ENCODE measurements at places on chromosomes 3 and 15. TPM values are rescaled to one million over a fixed set of nuclear protein-coding genes. Genes with fewer than 3 reads are reported as not detected.
A peak's percentile ranks its signal among the peaks of the same experiment; 100 is the strongest.

DNA sequence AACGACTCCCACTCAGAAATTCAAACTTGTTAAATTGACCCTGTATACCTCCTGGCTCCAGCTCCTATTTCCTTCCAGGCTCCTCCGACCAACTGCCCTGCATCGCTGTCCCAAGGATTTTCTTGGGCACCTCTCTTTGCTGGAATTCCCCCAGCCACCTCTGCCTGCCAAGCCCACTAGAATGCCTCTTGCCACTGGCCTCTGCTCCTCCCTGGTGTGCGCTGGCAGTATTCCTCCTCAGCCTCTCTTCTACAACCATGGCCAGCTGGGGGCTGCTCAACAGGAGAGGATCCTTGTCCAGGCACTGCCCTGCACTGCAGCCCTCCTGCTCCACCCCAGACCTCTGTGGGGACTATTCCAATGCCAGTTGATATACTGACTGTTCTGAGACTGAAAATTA lies 7.4 kb downstream of the WNT7A start:
- no peak for DNase-seq

DNA sequence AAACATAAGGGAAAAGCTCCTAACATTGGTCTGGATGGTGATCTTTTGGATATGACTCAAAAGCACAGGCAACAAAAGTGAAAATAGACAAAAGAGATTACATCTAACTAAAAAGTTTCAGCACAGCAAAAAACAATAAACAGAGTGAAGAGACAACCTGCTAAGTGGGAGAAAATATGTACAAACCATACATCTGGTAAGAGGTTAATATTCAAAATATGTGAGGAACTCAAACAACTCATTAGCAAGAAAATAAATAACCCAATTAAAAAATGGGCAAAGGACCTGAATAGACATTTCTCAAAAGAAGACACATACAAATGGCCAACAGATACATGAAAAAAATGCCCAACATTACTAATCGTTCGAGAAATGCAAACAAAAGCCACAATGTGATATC lies 19.0 kb upstream of the NR1I2 start:
- DNase-seq, result no peak

The ISL2 gene
- 0.14 TPM for polyA plus RNA-seq

- DNase-seq, result no peak
Observed at GRCh38 chr3:54900838-54901591, 26.8 kb downstream of the LRTM1 start.

DNA sequence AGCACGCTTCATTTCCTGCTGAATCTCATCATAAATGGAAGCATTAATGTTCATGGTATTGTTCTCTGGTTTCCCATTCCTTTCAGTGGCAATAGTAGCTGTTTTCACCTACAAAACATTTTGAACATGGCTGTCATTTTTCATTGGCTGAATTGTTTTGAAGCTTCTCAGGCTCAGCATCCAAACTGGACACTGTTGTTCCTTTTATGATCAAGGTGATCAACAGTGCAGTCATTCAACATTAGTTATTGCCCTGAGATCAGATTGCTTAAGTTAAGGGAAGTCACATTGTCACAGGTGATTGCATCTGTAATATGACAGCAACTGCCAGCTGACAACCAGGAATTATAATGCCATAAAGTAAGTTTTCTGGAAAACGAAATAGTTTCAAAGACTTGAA lies 46.9 kb downstream of the SATB1 start:
- DNase-seq, result no peak

GRCh38 chr3:4827767-4828166 lies 151.5 kb upstream of the BHLHE40 start:
- DNase-seq, result no peak

DNA sequence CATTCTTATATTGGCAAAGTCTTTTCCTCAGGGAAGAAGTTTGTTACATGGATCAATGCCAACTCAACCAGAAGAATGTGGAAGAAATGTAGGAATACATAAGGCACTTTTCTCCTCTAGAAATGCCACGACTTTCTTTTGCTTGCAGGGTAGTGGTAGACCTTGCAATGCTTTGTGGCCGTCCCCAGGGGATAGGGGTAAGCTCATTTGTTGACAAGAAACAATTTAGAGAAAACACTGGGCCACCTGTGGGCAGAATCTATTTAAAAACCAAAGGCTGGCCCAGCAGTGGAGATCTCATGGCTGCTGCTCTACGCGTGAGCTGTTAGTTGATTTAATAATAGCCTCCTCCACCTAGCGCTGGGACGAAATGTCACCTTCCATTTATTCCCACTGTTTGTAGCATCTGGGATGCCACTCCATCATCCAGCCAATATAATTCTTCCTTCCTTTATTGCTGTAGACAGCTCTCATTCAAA lies 64.6 kb upstream of the PFN2 start:
- DNase-seq, result no peak

DNA sequence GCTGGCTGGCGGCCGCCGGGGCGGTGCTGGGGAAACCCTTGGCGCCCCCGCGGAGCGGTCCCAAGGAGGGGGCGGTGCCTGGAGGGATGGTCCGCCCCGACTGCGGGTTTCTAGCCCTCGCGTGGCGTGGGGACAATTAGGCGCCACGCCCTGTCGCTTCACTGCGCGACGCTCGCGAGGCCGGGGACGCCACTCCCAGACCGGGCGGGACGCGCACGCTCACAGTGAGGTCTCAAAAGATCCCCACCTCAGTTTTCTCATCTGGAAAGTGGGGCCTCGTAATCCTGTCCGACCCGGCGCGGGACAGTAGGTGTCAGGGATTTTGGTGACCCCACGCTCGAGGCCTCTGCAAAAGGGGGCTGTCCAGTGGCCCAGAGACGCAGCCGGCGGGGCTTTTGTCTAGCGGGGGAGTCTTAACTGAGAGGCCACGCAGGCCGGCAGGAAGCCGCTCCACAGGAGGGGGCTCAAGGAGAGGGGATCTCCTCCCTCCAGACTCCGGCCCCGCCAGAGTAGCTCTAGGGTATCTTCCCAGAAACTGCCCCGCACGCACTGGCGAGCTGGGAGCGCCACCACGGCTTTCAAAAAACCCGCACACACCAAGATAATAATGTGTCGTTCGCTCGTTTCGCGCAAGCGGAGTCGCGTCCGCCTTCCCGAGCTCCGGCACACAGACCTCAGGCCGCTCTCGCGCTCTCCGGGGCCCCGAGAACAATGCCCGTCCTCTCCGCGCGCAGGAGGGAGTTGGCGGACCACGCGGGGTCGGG lies 710 bp upstream of the CLK3 start:
- DNase-seq, result peak; percentile 80

GRCh38 chr3:5846261-5846660 lies 658.8 kb downstream of the EDEM1 start:
- DNase-seq, result no peak

All from renal pelvis (tissue), 12 donors.